ENCODE measurements at places on chromosomes 13 and 19.

GRCh38 chr19:36652958-36653357 lies 13.7 kb downstream of the ZNF461 start:
- no peak for DNase-seq

GRCh38 chr19:41398598-41398997 lies 980 bp downstream of the BCKDHA start:
- DNase-seq, result no peak

DNA sequence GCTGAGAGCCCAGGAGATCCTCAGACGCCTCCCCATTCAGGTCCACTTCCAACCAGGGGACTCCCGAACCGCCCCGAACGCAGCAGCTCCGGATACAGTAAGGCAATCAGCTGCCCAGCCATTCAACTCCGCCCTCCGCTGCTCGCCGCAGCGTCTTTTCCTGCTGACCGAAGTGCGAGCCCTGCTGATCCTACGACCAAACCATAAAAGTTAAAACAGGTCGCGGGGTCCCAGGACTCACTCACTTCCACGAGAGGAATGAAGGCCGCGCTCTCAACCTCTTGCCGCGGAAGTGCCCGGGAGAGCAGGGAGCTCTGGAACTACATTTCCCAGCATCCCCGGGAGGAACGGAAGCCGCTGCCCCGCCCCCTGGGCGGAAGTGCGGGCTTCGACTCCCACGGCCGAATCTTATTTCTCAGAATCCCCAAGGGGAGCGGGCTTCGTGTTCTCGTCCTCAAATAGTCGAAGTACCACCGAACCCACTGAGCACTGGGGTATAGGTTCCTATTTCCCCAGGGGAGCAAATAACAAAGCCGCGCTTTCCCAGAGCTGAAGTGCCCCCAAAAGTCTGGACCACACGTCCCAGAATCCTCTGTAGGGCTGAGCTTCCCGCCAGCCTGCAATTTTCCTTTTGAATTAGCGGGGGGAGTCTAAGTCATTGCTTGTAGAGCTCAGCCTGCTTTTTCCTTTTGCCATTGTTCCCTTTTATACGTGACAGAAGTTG lies at the start of gene ZNF45:
TSS of gene ZNF45 (minus strand) at position 298 of the 724 bp plus-strand sequence. CDS start 13,097 bp downstream, outside the sequence.
- DNase-seq, result peak; percentile 91

GRCh38 chr19:19628501-19629134 lies 598 bp upstream of the LPAR2 start:
- DNase-seq, result peak; percentile 78

- no peak for DNase-seq
Measured at GRCh38 chr13:76971215-76971614, 20.7 kb upstream of the CLN5 start.

- peak; percentile 9 for DNase-seq
Measured at GRCh38 chr19:46533078-46533620, 37.5 kb upstream of the PNMA8B start.

DNA sequence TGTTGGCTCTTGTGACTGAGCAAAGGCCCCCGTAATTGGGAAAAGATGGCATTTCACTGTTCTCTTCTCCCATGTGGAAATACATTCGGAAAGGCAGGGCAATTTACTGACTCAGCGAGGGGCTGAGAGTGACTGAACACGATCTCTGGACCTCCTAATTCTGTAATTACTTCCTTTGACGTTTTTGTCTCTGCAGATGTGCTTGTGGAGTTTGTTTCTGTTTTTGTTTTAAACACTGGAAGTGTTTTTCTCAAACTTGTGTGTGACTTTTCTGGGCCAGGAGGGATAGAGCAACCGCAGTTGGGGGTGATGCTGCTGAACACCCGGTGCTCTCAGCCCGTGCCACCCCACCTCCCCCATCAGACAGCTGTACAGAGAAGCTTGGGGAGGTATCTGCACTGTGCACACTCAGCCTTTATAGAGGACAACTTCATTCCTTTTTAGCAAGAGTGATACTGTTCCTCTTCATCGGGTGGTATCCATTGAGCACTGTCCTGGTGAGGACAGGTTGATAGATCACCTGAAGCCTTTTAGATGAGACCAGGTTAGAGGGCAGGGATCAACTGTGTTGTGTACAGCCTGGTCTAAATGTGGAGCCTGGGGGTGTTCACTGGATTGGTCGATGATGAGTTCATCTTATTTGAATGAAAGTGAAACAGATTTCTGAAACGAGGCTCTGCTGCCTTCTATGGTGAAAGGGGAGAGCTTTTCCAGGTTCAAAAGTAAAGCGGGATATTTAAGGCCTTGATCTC lies 117.4 kb downstream of the ESD start:
- peak; percentile 88 for DNase-seq

- no peak for DNase-seq
Measured at GRCh38 chr13:24076636-24077035, 83.9 kb upstream of the SPATA13 start.

DNA sequence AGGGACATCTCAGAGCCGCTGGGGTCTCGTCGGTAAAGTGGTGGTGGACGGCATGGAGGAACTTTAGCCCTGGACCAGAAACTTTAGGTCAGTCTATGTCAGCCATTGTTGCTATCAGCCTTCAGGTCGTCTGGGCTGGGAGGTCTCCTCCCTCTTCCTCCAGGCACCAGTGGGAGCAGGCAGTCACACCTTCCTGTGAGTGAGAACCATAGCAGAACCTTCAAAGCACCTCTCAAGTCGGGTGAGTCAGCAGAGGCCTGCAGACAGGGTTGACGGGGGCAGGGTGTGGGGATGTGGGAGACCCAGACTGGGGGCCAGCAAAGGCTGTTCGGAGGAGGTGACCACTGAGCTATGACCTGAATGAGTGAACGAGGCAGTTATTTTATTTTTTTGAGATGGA lies 15.4 kb upstream of the SBNO2 start:
- DNase-seq, result peak; percentile 48

- DNase-seq, result peak; percentile 57
Measured at GRCh38 chr19:42143341-42144234, 11.3 kb upstream of the POU2F2 start.

- no peak for DNase-seq
Measured at GRCh38 chr13:59898066-59898465, 265.7 kb downstream of the DIAPH3 start.

DNA sequence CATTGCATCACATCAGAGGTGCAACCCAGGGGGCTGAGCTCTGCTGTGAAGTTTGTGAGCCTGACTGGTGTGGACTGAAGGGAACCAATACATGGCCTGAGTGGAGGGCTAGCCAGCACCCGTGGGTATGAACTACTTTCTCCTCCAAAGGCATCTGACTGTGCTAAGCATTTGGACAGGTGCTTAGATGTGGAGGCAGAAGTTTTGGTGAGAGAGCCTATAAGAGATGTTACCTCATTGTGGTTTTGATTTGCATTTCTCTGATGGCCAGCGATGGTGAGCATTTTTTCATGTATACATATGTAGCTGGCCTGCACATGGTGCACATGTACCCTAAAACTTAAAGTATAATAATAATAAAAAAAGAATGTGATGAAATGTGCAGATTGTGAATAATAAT lies 46.9 kb downstream of the TEX29 start:
- DNase-seq, result no peak

DNA sequence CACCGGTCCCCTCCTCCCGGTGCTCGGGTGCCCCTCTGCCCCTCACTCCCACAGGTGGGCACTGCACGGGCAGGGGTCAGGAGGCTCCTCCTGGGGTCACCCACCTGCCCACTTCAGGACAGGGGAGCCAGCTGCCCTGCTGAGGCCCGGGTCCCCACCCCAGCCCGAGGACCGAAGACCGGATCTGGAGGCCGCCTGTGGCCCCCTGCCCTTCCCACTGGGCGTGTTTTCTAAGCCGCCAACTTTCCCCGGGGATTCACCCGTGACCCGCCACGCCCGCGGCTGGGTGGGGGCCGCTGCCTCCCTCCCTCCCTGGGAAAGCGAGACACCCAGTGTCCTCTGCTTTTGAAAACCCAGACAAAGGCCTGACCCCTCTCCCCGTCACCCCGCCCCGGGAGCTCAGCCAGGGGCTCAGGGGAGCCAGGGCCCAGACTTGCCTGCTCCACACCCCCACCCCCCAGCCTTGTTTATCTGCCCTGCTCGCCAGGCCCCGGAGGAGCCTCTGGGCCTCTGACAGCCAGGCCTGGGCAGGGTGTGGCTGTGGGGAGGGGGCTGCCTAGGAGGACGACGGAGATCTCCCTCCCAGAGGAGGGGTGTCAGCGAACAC lies 1.3 kb downstream of the PALM start:
- no peak for DNase-seq

DNA sequence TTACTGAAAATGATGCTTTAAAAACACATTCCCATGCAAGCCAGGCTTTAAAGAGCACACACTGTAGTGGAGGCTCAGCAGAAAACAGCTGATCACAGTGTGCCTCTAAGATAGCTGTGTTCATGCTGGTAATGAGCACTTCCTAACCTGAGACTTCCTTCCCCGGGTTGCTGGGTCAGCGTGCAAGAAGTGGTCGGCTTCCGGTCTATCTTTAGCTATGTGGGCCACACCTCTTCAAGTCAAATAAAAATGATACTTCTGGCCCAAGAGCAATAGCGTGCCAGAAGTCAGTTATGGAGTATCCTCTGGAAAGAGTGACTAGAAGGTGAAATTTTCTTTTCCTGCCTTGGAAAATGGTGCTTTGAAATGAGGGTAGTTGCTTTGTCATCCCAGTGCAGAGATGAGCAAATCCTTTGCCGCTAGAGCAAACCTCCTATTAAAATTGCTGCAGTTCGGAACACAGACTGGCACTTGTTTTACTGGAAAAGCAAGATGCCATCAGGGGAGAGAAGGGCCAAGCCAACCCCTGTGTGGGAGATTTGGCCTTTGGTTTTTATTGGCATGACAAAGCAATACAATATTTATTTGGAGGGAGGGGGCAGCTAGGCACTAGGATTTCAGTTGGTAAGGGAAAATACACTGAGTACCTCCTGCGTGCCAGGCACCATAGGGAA lies 64.2 kb downstream of the ARHGAP35 start:
- DNase-seq, result no peak

DNA sequence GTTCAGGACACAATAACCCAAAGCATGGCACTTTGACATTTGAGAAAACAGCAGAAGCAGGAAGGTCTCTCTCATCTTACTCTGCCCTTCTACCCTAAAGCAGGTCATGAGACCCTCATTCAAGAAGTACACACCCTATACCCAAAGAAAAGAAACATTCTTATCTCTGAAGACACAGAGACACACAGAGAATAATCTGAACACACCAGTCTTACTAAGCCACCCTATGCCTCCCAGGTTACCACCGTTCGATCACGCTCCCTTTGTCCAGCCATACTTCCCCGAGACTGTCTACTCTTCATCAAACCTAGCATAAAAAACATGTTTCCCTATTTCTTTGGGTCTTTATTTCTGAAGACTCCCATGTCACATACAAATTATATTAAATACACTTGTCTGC lies 66.5 kb upstream of the ANKRD10 start:
- DNase-seq, result no peak

DNA sequence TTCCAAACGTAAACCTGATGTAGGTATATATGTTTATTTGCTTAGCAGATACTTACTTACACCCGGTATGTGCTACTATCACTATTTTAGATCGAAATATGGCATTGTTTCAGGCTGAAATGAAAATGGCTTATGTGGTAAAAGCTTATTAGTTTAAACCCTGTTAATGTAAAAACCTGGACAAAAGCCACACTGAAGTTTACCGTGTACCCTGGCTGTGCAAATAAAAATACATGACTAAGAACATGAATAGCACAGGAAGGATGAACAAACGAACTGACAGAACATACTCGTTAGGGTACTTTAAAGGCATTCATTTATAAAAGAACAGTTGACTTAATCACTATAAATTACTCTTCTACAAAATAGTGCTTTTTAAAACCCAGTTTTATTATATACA lies 6.6 kb downstream of the CLDN10 start:
- DNase-seq, result no peak

DNA sequence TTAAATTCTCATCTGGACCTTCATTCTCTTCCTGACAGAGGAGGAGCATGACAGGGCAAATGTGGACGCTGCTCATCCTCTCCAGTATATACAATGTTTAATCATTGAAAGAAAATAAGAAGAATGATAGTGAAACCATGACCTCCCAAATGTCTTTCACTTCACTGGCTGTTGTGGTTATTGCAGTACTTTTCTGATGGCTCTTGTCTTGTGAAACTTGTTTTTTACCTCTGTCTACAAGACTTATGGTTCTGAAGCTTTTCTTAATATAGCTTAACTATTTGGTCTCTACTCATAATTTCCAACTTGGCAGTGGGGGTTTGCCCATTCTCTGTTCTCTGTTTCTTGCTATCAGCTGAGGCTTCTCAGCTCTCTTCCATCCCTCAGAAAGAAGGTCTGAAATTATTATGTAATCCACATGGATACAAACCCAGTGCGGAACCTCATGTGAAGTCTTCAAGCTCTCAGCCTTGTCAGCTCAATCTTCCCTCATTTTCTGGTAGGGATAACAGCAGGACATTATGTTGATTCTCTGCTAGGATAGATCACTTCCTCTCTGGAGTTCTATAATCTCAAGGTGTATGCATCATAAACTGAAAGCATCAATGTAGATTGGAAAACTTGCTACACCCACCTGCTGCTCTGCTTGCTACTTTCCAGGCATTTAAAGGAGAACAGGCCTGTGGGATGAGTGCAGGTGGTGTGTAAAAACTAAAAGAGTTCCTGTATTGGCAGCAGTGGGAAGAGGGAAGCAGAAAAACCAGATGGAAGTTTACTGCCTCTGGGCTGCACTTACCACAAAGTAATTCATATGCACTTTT lies 250.3 kb upstream of the HTR2A start:
- no peak for DNase-seq

GRCh38 chr13:49569993-49570689 lies 15.2 kb downstream of the RCBTB1 start:
- no peak for DNase-seq

- DNase-seq, result peak; percentile 63
Measured at GRCh38 chr13:37143911-37144310, 38.4 kb upstream of the CSNK1A1L start.
